ENCODE measurements at places on chromosomes 7 and 10.

GRCh38 chr7:84317536-84317935 is 122.9 kb upstream of the SEMA3A start:
- no peak overlapping the region for H3K4me3 ChIP-seq
- no peaks in the 10 kb centered on the region for H3K27me3 ChIP-seq
- no peak for DNase-seq
- no peak overlapping the region for H3K27ac ChIP-seq
- no peaks in the 10 kb centered on the region for H3K36me3 ChIP-seq

DNA sequence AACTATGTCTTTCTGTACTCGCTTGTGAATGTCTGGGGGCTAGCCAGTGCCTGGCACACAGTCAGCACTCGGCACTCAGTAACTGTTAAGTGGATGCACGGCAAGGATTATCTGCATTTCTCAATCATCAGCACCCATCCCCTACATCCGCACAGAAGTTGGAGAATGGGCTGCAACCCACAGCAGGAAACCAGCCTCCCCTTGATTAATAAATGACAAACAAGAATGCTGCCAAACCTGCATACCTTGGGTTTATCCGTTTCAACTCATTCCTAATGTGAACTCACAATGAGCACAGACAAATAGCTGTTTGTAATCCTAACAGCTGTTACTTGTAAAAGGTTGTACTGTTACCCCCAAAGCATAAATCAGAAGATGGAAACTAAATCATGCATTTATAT is 28.9 kb downstream of the PPP1R3C start:
- DNase-seq, result no peak
- H3K27ac ChIP-seq, result no peak overlapping the region
- H3K36me3 ChIP-seq, result no peaks in the 10 kb centered on the region
- peaks cover 12% of the 10 kb centered on the region for H3K27me3 ChIP-seq
- H3K4me1 ChIP-seq, result no peaks in the 10 kb centered on the region

DNA sequence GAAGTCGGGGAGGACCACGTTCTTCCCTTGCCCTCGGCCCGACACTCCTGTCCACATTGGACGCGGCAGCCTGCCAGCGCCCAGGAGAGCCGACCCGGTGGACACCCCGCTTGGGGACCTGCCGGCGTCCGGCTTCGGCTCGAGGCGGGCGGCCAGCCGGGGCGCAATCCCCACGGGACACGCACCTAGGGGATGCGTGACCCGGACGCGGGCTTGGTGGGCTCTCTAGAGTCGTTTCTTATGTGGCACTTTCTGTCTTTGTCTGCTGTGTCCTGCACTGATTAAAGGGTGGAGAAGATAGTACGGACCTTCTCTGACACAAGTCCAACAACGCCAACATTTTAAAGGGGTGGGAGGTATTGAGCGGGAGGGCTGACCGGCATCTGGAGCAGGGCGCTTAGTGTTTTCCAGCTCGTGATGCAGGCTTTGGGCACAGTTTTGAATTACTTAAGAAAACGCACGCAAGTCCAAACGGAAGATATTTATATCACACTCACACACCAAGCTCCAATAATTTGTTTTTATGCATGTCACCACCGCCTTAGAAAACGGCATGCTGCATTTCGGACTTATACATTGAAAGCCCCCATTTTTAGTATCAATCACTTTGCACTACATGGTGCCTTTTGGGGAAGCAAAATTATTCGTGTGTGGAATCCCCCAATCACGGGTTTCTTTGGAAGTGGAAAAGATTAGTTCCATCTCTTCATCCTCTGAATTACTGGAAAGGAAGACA is 3.9 kb upstream of the SPAG6 start:
- H3K36me3 ChIP-seq, result peaks cover 7% of the 10 kb centered on the region
- peaks cover 83% of the 10 kb centered on the region for H3K27me3 ChIP-seq
- H3K4me1 ChIP-seq, result peaks cover 55% of the 10 kb centered on the region
- H3K27ac ChIP-seq, result peak overlapping the region; percentile 75
- peak overlapping the region; percentile 67 for H3K4me3 ChIP-seq

DNA sequence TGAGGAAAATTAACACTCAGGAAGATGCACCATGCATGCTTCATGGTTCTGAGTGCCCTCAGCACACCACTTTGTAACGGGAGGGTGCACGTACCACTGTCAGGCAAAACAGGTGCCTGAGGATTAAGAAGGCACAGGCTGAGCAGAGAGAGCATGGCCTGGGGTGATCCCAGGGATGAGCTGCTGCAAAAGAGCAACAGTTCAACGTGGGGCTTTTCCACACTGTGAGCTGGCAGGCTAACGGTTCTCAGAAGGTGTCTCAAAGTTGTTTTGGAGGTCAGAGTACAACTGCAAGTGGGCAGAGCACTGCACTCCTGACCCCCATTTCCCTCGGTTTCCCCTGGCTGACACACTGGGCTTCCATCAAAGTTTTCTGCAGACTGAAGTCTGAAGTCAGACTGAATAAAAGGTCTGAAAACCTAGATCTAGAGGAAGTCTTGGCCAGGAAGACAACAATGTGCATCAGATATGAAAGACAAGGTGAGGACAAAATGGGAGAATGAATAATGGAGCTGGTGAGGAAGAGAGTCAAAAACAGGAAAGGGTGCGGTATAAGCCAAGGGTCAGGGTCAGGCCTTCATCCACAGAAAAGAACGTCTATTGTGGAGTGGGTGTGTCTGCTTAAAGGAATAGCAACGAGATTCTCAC is 20.5 kb downstream of the ZNF438 start:
- no peaks in the 10 kb centered on the region for H3K36me3 ChIP-seq
- no peak overlapping the region for H3K27ac ChIP-seq
- H3K27me3 ChIP-seq, result no peaks in the 10 kb centered on the region
- no peak overlapping the region for H3K4me3 ChIP-seq
- peaks cover 6% of the 10 kb centered on the region for H3K4me1 ChIP-seq
- DNase-seq, result no peak

GRCh38 chr7:115056019-115056418 is 134.1 kb downstream of the MDFIC start:
- H3K27ac ChIP-seq, result no peak overlapping the region
- H3K27me3 ChIP-seq, result peaks cover 10% of the 10 kb centered on the region
- no peak overlapping the region for H3K4me3 ChIP-seq
- no peaks in the 10 kb centered on the region for H3K4me1 ChIP-seq
- no peak for DNase-seq
- no peaks in the 10 kb centered on the region for H3K36me3 ChIP-seq

DNA sequence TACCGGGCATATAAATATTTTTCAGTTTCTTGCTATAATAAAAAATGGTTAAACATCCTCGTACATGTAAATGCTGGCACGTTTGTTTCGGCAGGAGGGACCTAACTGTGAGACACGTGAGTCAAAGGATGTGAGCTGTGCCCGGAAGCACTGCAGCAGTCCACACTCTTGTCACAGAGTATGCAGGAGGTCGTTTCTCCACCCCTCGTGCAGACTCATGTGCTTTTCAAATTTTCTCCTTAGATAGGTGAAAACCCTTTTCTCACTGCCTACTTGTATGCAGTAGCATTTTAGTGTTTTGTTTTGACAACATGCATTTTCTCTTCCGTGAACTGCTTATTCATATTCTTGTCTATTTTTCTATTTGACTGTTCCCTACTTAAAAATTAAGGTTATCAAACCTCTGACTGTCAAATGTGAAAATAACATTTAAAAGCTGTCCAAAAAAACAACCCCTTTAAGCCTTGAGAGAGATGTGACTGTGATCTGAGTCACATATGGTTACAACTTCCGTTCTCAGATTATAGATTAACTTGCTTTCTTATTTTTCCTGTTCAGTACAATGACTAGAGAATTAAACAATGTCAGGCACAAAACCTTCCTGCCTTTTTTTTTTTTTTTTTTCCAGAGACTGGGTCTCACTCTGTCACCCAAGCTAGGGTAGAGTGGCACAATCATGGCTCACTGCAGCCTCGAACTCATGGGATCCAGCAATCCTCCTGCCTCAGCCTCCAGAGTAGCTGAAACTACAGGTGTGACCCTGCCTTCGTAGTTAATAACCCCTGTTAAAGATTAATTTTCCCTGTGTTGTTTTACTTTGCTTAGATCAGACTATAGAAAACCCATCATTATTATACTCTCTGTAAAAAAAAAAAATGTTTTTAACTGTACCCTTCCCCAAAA is 45.1 kb downstream of the DPY19L1 start:
- no peaks in the 10 kb centered on the region for H3K27me3 ChIP-seq
- DNase-seq, result peak; percentile 17
- H3K4me1 ChIP-seq, result peaks cover 17% of the 10 kb centered on the region
- peak overlapping the region; percentile 82 for H3K27ac ChIP-seq
- no peaks in the 10 kb centered on the region for H3K36me3 ChIP-seq
- H3K4me3 ChIP-seq, result peak overlapping the region; percentile 37

GRCh38 chr7:64888561-64888900 is 14.5 kb upstream of the ZNF273 start:
- peak overlapping the region; percentile 69 for H3K4me3 ChIP-seq
- H3K36me3 ChIP-seq, result no peaks in the 10 kb centered on the region
- DNase-seq, result no peak

GRCh38 chr10:3772361-3773171 is 12.4 kb downstream of the KLF6 start:
- no peak for DNase-seq
- H3K27me3 ChIP-seq, result no peaks in the 10 kb centered on the region
- H3K27ac ChIP-seq, result peak overlapping the region; percentile 20
- H3K36me3 ChIP-seq, result peaks cover 35% of the 10 kb centered on the region

- no peaks in the 10 kb centered on the region for H3K27me3 ChIP-seq
These were observed 109.0 kb downstream of the ZMYND11 start for GRCh38 chr10:244227-244626.

GRCh38 chr7:22469371-22470143 is 30.4 kb downstream of the STEAP1B start:
- no peaks in the 10 kb centered on the region for H3K36me3 ChIP-seq
- no peak for DNase-seq
- H3K27me3 ChIP-seq, result peaks cover 4% of the 10 kb centered on the region

DNA sequence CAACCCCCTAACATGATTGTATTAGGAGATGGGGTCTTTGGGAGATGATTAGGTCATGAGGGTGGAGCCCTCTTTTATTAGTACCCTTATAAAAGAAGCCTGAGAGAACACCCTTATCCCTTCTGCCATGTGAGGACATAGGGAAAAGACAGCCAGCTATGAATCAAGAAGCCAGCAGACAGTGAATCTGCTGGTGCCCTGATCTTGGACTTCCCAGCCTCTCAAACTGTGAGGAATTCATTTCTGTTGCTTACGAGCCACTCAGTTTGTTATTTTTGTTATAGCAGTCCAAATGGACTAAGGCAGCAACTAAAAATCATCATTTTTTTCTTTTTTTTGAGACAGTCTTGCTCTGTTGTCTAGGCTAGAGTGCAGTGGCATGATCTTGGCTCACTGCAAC is 59.8 kb downstream of the SLC18A2 start:
- H3K27ac ChIP-seq, result no peak overlapping the region
- no peaks in the 10 kb centered on the region for H3K4me1 ChIP-seq
- H3K27me3 ChIP-seq, result no peaks in the 10 kb centered on the region
- no peak overlapping the region for H3K4me3 ChIP-seq
- no peak for DNase-seq
- H3K36me3 ChIP-seq, result peaks cover 18% of the 10 kb centered on the region

DNA sequence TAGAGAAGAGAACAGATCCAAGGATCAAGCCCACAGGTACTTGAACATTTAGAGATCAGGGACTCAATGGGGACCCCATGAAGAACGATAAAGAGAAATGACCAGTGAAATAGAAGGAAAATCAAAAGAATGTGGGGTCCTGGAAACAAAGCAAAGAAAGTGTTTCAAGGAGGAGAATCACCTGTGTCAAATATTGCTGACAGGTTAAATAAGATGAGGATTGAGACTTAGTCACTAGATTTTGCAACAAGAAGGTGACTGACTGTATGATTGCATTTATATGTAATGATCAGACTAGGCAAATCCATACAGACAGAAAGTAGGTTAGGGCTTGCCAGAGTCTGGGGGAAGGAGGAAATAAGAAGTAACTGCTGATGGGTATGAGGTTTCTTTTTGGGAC is 254.9 kb upstream of the NPY start:
- H3K4me3 ChIP-seq, result no peak overlapping the region
- H3K27me3 ChIP-seq, result no peaks in the 10 kb centered on the region
- no peak overlapping the region for H3K27ac ChIP-seq
- H3K36me3 ChIP-seq, result no peaks in the 10 kb centered on the region

DNA sequence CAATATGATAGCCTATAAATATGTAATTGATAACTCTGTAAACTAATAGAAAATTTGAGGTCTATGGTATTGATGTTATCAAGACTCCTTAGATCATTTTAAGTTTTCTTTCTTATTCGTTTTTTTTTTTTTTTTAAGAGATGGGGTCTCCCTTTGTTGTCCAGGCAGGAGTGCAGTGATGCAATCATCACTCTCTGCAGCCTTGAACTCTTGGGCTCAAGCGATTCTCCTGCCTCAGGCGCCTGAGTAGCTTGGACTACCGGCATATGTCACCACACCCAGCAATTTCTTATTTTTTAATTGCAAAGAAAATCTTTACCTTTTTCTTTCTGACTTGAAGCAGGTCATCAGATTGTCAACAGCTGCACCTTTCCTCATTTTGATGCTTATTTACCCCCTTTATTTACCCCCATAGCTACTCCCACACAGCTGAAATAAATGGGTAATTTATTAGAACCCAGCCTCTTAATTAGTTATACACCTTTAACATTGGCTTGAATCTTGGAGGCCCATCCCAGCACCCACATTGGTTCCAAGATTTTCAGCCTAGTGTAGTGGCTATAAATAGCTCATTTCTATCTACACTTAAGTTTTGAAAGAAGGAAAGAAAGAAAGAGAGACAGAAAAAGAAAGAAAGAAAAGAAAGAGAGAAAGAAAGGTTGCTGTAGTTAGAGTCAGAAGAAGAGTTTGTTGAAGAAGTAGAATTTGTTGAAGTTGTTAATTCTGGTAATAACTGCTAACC is 38.3 kb downstream of the ARL4A start:
- no peaks in the 10 kb centered on the region for H3K36me3 ChIP-seq
- H3K4me1 ChIP-seq, result peaks cover 41% of the 10 kb centered on the region
- no peak overlapping the region for H3K27ac ChIP-seq
- no peak overlapping the region for H3K4me3 ChIP-seq
- no peak for DNase-seq

- no peaks in the 10 kb centered on the region for H3K36me3 ChIP-seq
- H3K27ac ChIP-seq, result no peak overlapping the region
- no peak overlapping the region for H3K4me3 ChIP-seq
- no peak for DNase-seq
- no peaks in the 10 kb centered on the region for H3K27me3 ChIP-seq
- no peaks in the 10 kb centered on the region for H3K4me1 ChIP-seq
These were observed 1059.1 kb downstream of the SORCS3 start for GRCh38 chr10:105700218-105700617.

- no peak overlapping the region for H3K4me3 ChIP-seq
- H3K27ac ChIP-seq, result no peak overlapping the region
- peaks cover 2% of the 10 kb centered on the region for H3K36me3 ChIP-seq
- peaks cover 11% of the 10 kb centered on the region for H3K4me1 ChIP-seq
These were observed 10.5 kb upstream of the LAMB4 start for GRCh38 chr7:108140671-108141070.

DNA sequence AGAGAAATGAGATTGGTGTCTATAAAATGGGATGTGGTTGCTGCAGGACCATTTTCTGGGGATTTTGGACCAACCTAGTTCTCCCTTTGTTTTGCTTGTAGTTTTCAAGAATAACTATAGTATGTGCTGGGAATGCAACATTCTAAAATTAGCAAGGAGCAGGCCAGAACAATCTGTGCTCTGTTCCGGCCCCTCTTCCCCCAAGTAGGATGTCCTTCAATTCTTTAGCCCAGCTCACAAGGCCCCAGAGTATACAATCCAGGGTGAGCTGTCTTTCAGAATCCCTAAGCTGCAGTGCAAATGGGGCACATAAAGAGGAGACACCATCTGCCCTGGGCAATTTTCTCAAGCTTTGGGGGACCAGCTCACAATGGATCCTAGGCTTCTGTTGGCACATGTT is 809.1 kb downstream of the TNS3 start:
- no peaks in the 10 kb centered on the region for H3K36me3 ChIP-seq
- H3K4me3 ChIP-seq, result no peak overlapping the region
- H3K4me1 ChIP-seq, result no peaks in the 10 kb centered on the region
- no peak for DNase-seq
- no peaks in the 10 kb centered on the region for H3K27me3 ChIP-seq

All from activated CD4-positive, alpha-beta T cell treated with anti-CD3 and anti-CD28 coated beads, Interleukin-2, amount 10 ng/mL, durations not matched to agents 7 days and 5 days (primary cell).